Endothelial cell (in vitro differentiated cells): ENCODE measurements at places on chromosomes 13 and 19. TPM values are rescaled to one million over a fixed set of nuclear protein-coding genes. Genes with fewer than 3 reads are reported as not detected.
A peak's percentile ranks its signal among the peaks of the same experiment; 100 is the strongest.

- peaks cover 16% of the 10 kb centered on the region for H3K27me3 ChIP-seq
- peak overlapping the region; percentile 97 for H3K4me3 ChIP-seq
- H3K27ac ChIP-seq: peak overlapping the region; percentile 13
- peaks cover 31% of the 10 kb centered on the region for H3K36me3 ChIP-seq
Measured at GRCh38 chr19:54186934-54187381, 2.4 kb downstream of the MBOAT7 start.

GRCh38 chr19:19866611-19867248 lies 1.0 kb downstream of the ZNF253 start:
- H3K4me3 ChIP-seq: peak overlapping the region; percentile 99
- peak; percentile 66 for DNase-seq
- H3K4me1 ChIP-seq: peaks cover 17% of the 10 kb centered on the region

- peak overlapping the region; percentile 2 for H3K27ac ChIP-seq
- H3K4me3 ChIP-seq: peak overlapping the region; percentile 99
- H3K27me3 ChIP-seq: peaks cover 17% of the 10 kb centered on the region
- no peak for DNase-seq
- H3K4me1 ChIP-seq: peaks cover 47% of the 10 kb centered on the region
Measured at GRCh38 chr19:55255618-55256423, 3.0 kb downstream of the PPP6R1 start.

GRCh38 chr13:111043575-111043982 lies 71.5 kb upstream of the ARHGEF7 start:
- no peak overlapping the region for H3K27ac ChIP-seq
- H3K27me3 ChIP-seq: peaks cover 7% of the 10 kb centered on the region
- no peak for DNase-seq
- H3K4me1 ChIP-seq: no peaks in the 10 kb centered on the region
- H3K4me3 ChIP-seq: no peak overlapping the region

- peak overlapping the region; percentile 79 for H3K4me3 ChIP-seq
- peaks cover 31% of the 10 kb centered on the region for H3K27me3 ChIP-seq
- peaks cover 46% of the 10 kb centered on the region for H3K36me3 ChIP-seq
- DNase-seq: no peak
Measured at GRCh38 chr19:41327576-41328156, 17.7 kb downstream of the CCDC97 start.

- no peak for DNase-seq
- H3K4me1 ChIP-seq: peaks cover 17% of the 10 kb centered on the region
- peaks cover 8% of the 10 kb centered on the region for H3K27me3 ChIP-seq
- H3K4me3 ChIP-seq: no peak overlapping the region
Measured at GRCh38 chr19:45976178-45976577, 2.5 kb upstream of the NOVA2 start.

- H3K4me3 ChIP-seq: no peak overlapping the region
- H3K27me3 ChIP-seq: no peaks in the 10 kb centered on the region
- no peak for DNase-seq
Measured at GRCh38 chr13:48641404-48641803, 12.3 kb upstream of the CYSLTR2 start.

- H3K36me3 ChIP-seq: peaks cover 16% of the 10 kb centered on the region
- H3K27me3 ChIP-seq: peaks cover 6% of the 10 kb centered on the region
- DNase-seq: no peak
- H3K4me3 ChIP-seq: no peak overlapping the region
Measured at GRCh38 chr19:1584500-1585242, 8.0 kb downstream of the MBD3 start.

SIGLEC12 gene
- total RNA-seq: not detected

RXFP2 gene
- total RNA-seq: not detected

TMEM86B gene
- total RNA-seq: 4.1 TPM

VSTM2B gene
- total RNA-seq: 0.18 TPM

EBI3 gene
- total RNA-seq: 9.7 TPM
